ENCODE measurements at places on chromosomes 7 and 10. TPM values are rescaled to one million over a fixed set of nuclear protein-coding genes. Genes with fewer than 3 reads are reported as not detected.

DNA sequence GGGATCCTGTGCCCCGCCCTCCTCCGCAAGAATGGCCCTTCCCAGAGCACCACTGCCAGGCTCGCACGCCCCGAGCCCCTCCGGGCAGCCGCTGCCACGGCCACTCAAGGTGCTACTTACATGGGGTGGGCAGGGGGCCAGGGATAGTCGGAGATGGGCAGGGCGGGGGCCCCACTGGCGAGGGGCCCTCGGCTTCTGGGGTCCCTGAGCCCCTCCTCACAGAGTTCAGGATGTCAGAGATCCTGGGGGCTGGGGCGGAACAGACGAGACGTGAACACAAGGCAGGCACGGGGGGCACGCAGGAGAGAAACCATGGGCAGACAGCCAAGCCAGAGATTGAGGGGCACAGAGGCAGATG is 25.6 kb downstream of the YKT6 start:
- DNase-seq: no peak

ADAM12 gene
- total RNA-seq: 0.47 TPM

GRCh38 chr10:119477444-119477843 is 65.1 kb downstream of the RGS10 start:
- no peak for DNase-seq

COL26A1 gene
- total RNA-seq: not detected

DNA sequence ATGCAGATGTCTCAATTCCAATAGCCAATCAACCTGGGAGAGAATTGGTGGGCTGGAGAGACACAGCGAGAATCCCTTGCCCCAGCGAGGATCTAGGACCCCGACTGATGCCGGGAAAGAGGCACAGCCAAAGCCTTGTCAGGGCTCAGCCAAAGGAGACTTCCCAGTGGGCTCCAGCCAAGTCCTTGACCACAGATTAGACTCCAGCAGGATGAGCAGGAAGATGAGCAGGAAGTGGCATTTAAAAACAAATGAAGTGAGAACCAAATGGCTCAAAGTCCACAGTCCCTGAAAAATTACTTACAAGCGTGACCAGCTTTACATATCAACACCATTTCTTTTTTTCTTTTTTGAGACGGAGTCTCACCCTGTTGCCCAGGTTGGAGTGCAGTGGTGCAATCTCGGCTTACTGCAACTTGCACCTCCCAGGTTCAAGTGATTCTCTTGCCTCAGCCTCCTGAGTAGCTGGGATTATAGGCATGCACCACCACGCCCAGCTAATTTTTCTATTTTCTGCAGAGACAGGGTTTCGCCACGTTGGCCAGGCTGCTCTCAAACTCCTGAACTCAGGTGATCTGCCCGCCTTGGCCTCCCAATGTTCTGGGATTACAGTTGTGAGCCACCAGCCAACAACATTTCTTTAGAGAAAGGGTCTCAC is 40.2 kb downstream of the CTBP2 start:
- no peak for DNase-seq

MMP21 gene
- total RNA-seq: not detected

DNA sequence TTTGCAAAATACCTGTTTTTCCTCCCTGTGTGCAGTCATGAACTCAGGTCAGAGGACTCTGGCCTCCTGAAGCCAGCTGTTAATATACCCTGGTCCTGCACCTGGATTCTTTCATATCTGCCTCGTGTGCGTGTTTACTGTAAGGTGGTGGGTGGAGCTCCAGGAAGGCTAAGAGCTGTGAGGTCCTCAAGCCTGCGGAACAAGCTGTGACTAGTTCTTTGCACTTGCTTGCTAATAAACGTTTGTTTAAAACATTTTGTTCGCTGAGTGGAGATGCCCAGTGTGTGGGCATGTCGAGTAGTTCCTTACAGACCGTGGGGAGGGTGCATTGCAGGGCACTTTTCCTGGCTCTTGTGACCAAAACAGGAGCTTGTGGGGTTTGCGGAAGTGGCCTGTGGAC is 139.0 kb downstream of the DOCK1 start:
- DNase-seq: peak; percentile 12

HOXA1 gene
- 0.63 TPM for total RNA-seq

UCMA gene
- not detected for total RNA-seq

SLC13A1 gene
- not detected for total RNA-seq

TMEM270 gene
- total RNA-seq: not detected

DNA sequence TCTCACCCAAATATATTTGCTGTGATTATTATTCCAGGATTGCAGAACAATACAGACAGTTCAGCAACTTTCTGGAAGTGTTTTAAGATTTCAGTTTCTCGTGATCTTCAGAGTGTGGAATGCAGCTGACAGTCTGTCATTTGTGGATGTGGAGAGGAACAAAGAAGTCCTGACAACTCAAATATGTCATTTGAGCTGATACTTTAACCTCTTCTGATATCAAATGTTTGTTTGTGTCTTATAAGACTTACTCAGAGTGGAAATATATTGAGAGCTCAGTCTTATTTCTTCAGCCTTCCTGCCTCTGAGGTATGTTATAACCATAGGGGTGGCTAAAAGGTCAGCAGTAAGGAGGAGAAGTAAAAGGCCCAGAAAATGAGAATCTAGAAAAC is 96.4 kb downstream of the OSBPL3 start:
- no peak for DNase-seq

SLC39A12 gene
- not detected for total RNA-seq

DNA sequence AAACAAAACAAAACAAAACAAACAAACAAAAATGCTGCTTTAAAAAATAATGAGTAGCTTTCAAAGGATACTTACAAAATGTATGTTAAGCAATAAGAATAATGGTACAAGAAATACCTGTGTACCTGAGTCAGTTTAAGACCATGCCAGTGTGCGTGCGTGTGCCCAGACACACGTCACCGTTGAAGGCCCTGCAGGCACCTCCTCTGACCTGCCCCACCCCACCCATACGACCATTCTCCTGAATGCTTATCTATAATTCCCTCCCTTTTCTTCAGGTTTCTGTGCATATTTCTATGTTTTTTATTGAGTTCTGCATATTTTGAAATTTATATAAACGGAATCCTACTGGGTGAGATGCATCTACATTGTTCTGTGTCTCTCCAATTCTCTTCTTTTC is 374.2 kb upstream of the KLF6 start:
- DNase-seq: no peak

- no peak for DNase-seq
These were observed 151.8 kb downstream of the CHN2 start for GRCh38 chr7:29346231-29346978.

- no peak for DNase-seq
These were observed 76.7 kb downstream of the MACC1 start for GRCh38 chr7:20140291-20141001.

DNA sequence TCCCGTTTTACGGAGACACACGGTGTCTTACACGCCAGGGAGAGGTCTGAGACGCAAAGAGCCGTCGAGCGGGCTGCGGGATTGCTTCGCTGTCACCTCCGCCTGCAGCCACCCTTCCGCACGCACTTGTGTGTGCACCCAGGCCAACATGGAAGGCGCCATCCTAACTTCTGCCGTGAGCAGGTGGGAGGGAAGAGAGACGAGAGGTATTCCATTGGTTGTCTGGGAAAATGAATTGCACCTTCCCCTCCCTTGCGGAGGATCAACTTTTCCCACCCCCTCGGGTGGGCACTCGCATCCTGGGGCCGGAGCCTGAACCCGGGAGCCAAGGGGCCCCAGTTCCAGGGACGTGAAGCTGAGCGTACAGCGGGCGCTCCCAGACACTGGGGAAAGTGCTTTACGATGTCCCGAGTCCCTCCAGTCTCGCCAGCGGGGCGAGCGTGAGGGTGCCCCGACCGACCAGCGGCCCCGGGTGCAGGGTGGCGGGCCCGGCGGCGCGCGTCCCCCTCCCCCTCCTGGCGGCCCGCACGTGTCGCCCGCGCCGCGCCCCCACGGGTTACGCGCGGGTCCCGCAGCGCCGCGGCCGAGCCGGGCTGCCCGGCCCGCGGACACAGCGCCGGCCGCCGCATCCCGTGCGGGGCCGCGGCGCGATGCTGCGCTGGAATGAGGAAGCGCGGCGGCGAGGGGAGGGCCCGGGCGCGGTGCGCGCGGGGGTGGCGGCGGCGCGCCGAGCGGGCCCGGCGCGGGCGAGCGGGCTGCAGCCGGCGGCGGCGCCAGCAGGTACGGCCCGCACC is 984 bp upstream of the IKZF1 start:
- DNase-seq: no peak

EVX1 gene
- not detected for total RNA-seq

GRCh38 chr10:6103591-6103990 is 14.8 kb downstream of the RBM17 start:
- no peak for DNase-seq

MSMB gene
- total RNA-seq: 14.5 TPM

DNA sequence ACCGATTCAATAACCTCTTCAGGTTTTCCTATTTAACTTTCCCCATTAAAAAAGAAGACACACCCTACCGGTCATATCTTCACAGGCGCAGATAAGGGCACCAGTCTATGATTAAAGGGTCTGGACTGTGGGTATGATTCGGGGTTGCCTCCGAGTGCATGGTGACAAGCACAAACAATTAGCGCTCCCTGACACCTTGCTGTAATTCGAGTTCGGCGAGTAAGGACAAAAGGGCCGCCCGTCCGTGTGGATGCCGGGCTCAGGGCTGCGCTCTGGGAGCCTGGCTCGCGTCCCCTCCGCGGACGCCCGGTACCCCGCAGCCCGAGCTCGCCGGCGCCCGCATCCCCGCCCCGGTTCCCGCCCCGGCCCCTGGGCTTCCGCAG is 111.9 kb upstream of the RHEB start:
- no peak for DNase-seq

PRSS37 gene
- total RNA-seq: not detected

TNS3 gene
- 24.9 TPM for total RNA-seq

DNA sequence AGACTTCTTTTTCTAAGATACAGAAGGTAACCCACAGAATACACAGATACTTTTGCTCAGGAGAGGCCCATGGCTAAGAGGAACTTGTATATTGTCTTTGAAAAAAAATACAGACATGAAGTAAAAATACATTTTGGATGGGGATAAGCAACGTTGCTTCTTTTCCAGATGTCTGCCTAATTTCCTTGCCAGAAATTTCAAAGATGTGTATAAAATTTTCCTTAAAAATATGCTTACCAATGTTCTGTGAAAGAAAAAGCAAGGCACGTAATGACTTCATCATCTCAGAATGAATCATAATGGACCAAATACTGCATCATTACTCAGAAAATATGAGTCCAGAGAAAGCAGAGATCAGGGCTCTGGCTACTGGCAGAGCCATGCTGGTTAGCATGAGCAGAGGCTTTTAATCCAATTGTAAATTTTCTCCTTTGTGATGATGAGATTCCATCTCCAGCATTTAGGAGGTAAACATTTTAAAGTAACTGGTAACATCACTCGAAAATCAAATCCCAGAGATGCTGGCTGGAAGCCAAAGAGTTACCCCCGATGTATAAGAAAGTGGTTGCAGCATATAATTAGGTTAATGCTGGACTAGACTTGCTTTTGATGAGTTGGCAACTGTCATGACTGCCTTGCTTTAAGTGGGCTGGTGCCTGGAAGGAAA is 272.5 kb downstream of the SEMA3A start:
- DNase-seq: no peak

CELF2 gene
- 20.4 TPM for total RNA-seq

DNA sequence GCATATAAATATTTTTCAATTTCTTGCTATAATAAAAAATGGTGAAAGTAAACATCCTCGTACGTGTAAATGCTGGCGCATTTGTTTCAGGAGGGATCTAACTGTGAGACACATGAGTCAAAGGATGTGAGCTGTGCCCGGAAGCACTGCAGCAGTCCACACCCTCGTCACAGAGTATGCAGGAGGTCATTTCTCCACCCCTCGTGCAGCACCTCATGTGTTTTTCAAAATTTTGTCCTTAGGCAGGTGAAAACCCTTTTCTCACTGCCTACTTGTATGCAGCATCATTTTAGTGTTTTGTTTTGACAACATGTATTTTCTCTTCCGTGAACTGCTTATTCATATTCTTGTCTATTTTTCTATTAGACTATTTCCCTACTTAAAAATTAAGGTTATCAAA is 162.7 kb downstream of the AVL9 start:
- DNase-seq: no peak

DNA sequence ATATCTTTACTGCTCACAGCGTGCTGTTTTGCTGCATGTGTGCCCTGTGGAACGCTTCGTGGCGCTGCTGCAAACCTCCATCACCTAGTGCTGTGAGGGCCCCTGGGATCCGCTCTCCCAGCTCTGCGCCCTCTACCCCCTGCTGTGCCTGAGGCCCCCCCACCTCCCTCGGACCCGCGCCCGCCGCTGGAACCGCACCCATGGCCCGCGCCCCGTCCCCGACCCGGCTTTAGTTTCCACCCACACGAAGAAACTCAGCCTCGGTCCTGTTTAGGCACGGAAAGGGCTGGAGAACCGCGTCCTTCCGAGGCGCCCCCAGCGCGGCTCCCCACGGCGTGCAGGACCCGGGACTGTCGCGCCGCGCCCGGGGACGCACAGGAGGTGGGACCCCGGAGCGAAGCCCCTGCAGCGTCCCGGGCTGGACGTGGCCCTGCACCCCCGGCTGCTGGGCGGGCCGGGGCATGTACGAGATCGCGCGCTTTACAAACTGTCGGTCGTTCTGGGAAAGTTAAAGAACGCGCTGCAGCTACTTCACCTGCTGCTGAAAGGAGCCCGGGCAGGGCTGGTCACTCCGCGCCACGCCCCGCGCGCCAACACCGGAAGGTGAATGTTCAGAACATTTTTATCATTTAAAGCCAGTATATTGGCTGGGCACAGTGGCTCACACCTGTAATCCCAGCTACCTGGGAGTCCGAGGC is 54.3 kb downstream of the BMS1 start:
- no peak for DNase-seq

DNA sequence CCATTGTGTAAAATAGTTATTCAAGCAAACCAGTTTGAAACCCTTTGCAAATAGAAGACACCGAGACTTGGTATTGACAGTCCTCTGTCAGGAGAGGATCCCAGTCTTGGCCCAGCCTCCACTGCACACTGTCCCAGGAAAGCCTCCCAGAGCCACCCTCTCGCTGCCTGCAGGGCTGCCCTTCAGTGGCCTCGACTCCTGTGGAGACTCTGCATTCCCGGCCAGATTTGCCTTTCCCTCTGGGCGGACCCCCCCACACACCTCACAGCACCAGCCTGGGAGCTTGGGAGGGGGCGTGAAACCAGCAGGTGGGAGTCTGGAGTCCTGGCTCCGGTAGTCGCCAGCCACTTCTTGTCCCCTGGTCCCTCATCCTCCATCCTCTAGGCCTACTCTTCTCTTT is 48.7 kb downstream of the GRK5 start:
- no peak for DNase-seq

RARRES2 gene
- 9.8 TPM for total RNA-seq

DNA sequence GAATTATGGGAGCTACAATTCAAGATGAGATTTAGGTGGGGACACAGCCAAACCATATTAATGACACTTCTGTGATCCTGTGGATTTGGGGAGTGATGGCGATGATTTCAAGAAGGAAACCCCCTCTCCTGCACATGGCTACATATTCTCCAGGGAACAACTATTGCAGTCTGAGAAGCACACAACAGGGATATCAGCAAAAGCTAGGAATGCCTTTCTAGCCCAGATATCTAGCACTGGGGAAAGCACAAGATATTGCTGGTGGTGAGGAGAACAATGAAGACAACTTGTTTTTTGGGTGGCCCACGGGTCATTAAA is 24.3 kb downstream of the EPDR1 start:
- DNase-seq: no peak

- no peak for DNase-seq
These were observed 319.7 kb downstream of the SNX13 start for GRCh38 chr7:17620566-17620965.
